ENCODE measurements at places on chromosomes 4 and X.
A peak's percentile ranks its signal among the peaks of the same experiment; 100 is the strongest.

DNA sequence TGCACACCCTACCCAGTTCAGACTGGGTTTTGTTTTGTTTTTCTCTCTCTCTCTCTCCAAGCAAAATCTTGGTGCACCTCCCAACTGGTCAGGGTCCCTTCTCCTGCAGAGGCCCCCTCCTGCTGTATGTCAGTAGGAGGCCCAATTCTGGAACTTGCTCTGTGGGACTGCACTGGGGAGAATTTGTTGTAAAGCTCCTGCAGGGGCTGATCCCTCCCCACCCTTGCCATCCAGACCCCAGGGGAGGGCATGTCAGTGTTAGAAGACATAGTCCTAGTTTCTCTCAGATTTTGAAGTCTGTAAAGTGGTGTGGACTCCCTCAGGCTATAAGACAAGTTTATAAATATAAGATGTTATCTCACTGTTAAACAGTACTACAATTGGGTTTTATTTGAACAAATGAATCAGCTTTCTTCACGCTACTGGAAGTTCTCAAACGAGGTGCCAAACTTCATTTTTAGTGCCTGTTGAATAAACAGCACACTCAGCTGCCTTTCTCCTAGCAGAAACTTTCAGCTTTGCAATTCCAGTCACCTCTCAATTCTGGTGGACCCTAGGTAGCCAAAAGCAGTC is 88.6 kb upstream of the FRMPD3 start:
- no peak for DNase-seq

DNA sequence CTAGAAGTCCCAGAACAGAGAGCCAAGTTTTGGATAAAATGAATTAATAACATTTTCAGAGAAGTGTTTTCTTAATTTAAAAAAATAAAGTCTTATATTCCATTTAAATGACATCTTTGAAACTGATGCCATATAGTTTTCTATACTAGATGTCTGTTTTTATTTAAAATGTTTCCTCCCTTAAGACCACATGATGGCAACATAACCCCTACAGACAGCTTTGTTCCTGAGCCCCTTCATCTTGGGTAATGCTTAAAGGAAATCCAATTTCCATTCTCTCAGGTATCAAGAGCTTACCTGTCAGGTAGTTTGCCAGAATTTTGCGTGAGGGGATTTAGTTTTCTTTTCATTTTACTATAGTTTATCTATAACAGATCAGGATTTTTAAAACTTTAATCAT is 181.4 kb upstream of the UGT8 start:
- no peak for DNase-seq

GRCh38 chr4:186024637-186025407 is 44.1 kb upstream of the TLR3 start:
- DNase-seq, result no peak

DNA sequence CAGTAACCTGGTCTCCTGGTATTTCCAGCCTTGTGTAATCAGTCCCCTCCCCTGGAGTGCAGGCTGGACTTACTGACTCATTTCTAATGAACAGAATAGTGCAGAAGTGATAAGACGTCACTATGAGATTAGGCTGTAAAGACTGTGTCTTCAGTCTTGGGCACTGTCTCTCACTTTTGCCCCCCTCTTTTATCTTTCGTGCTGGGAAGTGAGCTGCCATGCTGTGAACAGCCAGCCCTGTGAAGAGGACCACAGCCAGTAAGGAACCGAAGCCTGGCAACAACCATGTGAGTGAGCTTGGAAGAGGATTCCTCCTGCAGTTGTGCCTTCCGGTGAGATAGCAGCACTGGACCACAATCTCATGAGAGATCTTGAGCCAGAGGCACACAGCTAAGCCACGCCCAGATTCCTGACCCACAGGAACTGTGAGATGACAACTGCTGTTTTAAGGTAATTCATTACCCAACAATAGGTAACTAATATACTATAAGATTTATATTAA is 67.5 kb upstream of the GPR34 start:
- no peak for DNase-seq

- no peak for DNase-seq
These were observed 1.9 kb upstream of the MAMLD1 start for GRCh38 chrX:150361070-150361776.

GRCh38 chr4:5206016-5206790 is 154.9 kb downstream of the STK32B start:
- no peak for DNase-seq

DNA sequence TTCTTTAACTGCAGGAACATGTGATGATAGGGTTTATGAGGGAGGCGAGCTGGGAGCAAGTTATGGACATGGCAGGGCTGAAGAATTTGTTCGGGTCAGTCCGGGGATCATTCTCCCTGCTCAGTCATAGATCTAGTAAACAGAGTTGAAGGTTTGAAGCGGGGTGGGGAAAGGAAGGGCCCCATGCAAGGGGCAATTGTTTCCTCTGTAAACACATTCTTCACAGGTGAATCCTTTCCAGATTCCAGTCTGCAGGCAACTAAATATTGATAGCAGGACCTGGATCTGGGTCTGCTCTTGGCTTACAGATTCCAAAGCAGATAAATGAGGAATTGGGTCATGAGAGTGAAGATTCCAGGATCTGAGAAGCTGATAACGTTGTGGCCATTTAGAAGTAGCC is 44.3 kb upstream of the ARHGAP24 start:
- no peak for DNase-seq

DNA sequence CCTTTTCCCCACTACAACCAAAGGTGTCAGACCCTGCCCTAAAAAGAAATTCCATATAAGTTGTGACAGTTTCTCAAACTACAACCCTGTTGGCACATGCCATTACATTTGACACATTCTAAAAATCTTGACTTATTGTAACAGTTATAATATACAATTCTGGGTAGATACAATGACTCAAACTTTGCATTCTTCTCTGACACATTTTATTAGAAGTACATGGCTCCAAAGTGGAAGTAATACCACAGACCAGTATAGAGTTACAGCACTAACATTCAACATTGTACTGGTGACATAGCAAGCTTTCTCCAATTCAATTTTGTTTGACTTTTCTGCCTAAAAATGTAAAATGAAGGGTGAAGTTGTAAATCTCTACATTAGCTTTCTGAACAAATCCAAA is 196.6 kb upstream of the ETNPPL start:
- DNase-seq, result no peak

GRCh38 chr4:24322995-24323394 is 261.4 kb downstream of the DHX15 start:
- no peak for DNase-seq

- DNase-seq, result no peak
These were observed 65.4 kb downstream of the HTRA3 start for GRCh38 chr4:8334786-8335460.

- no peak for DNase-seq
These were observed 58.6 kb upstream of the P2RY10 start for GRCh38 chrX:78886550-78886949.

DNA sequence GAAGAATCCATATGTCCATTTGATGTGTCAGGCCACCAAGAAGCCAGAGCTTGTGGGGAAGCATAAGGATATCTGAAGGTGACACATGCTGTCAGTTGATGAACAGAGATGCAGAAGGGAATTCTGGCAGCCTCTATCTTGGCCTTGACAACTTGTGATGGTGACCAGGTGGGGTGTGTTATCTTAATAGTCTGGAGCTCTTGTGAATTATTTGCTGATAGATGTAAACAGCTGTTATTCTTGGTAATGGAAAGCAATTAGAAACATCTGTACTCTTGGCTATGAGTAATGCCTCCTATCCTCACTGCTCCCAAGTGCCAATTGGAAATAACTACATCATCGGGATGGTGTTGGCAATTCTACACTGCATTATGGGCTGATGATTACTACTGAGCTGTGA is 51.9 kb downstream of the NAA11 start:
- DNase-seq, result no peak

GRCh38 chrX:69493193-69493592 is 10.9 kb upstream of the NALF2 start:
- peak; percentile 1 for DNase-seq

- no peak for DNase-seq
These were observed 118.0 kb upstream of the MYOZ2 start for GRCh38 chr4:119017636-119018035.

- DNase-seq, result no peak
These were observed 388.0 kb downstream of the SPRY1 start for GRCh38 chr4:123784626-123785025.

- no peak for DNase-seq
These were observed 7.9 kb upstream of the MSANTD1 start for GRCh38 chr4:3240936-3241522.

DNA sequence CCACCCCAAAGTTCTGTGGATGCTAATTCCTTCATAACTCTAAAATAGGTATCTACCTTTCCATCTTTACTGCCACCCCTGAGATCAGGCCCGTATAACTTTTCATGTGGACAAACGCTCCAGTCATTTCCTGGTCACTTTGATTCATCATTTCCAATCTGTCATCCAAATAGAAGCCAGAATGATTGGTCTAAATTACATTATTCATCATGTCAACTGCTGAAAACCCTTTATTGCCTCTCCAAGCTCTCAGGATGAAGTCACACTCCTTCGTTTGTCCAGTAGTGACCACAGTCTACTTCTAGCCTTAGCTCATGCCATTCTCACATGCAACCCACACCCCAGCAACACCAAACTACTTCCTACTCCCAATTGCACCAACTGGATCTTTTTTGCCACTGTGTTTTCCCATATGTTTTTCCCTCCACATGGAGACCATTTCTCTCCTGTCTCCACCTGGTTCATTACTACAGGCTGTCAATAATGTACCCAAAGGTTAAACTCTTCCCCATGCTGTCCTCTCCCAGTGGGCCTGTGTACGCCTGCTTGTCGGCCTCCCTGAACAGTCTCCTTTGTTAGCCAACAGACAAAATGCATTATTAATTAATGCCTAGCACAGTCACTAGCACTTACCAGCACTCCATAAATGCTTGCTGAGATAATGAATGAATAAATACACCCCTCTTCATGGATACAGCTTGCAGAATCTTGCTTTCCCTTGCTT is 382.6 kb upstream of the NOCT start:
- no peak for DNase-seq

- DNase-seq, result no peak
These were observed 2.8 kb downstream of the DCTD start for GRCh38 chr4:182914357-182914756.

- no peak for DNase-seq
These were observed 960 bp upstream of the IL1RAPL1 start for GRCh38 chrX:28586286-28586685.

GRCh38 chr4:97643179-97643578 is 500.1 kb downstream of the STPG2 start:
- DNase-seq, result no peak

DNA sequence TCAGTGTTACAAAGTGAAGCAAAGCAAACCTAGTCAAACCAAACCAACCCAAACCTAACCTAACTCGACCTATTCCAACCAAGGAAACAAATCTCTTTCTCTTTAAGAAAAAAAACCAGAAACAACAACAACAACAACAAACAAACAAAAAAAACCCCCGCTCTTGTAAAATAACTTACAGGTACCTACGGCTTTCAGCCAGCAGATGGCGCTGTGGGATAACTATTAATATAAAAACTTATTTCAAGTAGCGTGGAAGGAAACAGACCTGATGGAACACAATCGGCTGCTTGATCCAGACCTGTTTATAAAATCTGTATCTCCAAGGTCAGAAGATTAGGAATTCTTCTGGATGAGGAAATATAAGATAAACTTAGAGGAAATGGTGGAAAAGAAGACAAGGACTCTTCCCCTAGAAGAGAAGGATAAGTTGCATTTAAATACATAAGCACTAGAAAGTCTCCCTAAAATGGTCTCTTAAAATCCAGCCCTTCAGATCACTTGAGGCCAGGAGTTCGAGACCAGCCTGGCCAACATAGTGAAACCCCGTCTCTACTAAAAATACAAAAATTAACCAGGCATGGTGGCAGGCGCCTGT is 34.4 kb upstream of the CDKL5 start:
- DNase-seq, result peak; percentile 42

DNA sequence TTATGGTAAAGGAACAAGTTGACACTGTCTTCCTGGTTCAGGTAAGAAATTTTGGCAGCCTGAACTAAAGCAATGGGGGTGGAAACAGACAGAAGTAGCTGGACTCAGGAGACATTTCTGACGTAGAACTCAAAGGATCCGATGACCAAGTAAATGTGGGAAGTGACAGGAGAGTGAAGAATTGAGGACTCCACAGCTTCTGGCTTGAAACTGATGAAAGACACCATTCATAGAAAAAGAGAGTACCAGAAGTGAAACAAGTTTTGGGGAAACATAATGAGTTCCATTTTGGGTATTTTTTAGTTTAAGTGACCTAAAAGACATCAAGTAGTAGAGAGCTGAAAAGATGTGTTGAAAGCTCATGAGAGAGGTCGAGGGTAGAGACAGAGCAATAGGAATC is 5.7 kb downstream of the FAM120C start:
- DNase-seq, result no peak

GRCh38 chrX:46582966-46583365 is 9.4 kb downstream of the CHST7 start:
- DNase-seq, result no peak

DNA sequence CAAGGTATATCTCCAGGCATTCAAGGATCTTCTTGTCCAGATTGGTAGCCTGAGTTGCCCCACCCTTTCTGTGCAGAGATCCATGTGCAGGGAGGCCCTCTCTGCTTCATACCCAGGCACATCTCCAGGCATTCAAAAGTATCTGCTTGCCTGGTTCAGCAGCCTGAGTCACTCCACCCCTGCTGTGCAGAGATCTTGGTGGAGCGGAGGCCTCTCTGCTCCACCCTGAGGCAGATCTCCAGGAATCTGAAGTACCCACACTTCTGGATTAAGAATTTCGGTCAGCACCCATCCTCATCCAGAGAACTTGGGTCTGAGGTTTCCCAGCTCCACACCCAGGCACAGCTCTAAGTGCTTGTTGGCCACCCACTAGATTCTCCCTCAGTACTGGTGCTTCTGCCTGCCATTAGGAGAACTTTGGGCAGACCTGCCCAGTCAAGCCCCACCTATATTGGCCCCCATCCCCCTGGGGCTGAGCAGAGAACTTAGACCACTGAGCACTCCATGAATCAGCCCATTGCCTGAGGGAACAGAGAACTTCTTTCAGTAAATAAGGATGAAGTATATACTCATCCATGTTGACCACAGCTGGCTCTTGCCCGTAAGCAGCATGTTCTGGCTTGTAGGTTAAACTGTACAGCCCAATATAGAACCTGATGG is 199.5 kb upstream of the ZCCHC13 start:
- no peak for DNase-seq

- peak; percentile 23 for DNase-seq
These were observed 47.0 kb upstream of the MID1IP1 start for GRCh38 chrX:38754102-38754790.

DNA sequence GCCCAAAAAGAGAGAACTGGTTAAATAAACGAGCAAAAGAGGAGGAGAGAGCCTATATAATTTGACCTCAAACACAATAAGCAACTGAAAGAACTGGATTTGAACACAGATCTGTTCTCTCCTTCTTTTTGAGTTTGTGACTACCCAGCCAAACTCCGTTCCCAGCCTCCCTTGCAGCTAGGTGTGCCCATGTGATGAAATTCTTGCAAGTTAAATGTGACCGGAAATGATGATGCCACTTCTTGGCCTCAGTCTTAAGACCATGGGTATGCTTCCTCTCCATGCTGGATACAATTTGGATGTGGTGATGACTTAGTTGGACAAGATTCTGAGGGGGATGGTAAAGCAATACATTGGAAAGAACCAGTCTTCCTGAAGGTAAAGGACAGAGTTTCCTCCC is 204.1 kb downstream of the PTTG2 start:
- no peak for DNase-seq
